ENCODE measurements at places on chromosomes 2 and 18.

DNA sequence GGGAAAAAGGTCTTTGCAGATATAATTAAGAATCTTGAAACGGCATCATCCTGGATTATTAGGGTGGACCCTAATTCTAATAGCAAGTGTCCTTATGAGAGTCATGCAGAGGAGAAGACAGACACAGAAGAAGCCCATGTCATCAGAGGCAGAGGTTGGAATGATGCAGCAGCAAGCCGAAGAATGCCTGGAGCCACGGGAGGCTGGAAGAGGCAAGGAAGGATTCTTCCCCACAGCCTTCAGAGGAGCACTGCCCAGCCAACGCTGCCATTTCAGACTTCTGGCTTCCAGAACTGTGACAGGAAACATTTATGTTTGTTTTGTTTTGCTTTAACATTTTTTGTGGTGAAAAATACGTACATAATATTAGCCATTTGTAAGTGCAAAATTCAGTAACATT, 72.3 kb downstream of the MCFD2 start:
- no peak for DNase-seq

- DNase-seq = no peak
Measured at GRCh38 chr2:38432820-38433606, 55.9 kb upstream of the ATL2 start.

GRCh38 chr2:208984376-208985090, 439.3 kb upstream of the MAP2 start:
- no peak for DNase-seq

DNA sequence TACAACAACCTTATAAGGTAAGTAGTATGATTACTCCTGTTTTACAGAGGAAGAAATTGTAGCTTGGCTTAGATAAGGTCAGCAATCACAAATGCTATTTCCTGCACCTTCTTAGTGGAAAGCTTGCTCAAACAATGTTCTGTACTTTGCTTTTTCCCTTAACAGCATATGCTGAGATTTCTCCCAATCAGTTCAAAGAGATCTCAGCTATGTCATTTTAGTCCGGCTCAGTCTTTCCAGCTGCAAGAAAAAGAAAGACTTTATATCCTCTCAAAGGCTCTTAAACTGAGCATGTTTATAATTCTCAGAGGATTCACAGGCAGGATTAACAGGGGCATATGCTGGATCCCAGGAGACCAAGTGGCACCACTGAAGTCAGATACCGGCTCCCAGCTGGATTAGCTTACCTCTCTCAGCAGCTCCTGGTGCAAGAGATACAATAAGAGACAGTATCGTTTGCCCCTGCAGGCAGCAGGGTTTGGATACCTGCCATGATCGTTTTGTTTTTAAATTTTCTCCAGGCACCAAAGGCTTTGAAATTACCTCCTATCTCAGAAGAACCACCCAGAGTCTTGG, 29.5 kb downstream of the KIAA2012 start:
- no peak for DNase-seq

GRCh38 chr18:10591896-10592295, 66.1 kb downstream of the NAPG start:
- DNase-seq = peak; percentile 17

- no peak for DNase-seq
Measured at GRCh38 chr18:45341454-45341853, 273.8 kb upstream of the SLC14A2 start.

- no peak for DNase-seq
Measured at GRCh38 chr2:127893494-127893893, 7.7 kb upstream of the AMMECR1L start.
